ENCODE measurements at places on chromosomes 13 and 19.

- DNase-seq, result no peak
These were observed 46.4 kb downstream of the THSD1 start for GRCh38 chr13:52359534-52359933.

GRCh38 chr19:1884719-1885334 is 469 bp downstream of the ABHD17A start:
- DNase-seq, result no peak

- no peak for DNase-seq
These were observed at the start of gene PHLDB3 for GRCh38 chr19:43504426-43505185. Gene PHLDB3, minus strand, starts transcription at chr19:43504746. Its CDS starts 628 bp downstream, at chr19:43504118.

- no peak for DNase-seq
These were observed 2.1 kb upstream of the PCDH8 start for GRCh38 chr13:52850396-52851136.

GRCh38 chr13:32267836-32268439 is 47.2 kb downstream of the ZAR1L start:
- peak; percentile 20 for DNase-seq

DNA sequence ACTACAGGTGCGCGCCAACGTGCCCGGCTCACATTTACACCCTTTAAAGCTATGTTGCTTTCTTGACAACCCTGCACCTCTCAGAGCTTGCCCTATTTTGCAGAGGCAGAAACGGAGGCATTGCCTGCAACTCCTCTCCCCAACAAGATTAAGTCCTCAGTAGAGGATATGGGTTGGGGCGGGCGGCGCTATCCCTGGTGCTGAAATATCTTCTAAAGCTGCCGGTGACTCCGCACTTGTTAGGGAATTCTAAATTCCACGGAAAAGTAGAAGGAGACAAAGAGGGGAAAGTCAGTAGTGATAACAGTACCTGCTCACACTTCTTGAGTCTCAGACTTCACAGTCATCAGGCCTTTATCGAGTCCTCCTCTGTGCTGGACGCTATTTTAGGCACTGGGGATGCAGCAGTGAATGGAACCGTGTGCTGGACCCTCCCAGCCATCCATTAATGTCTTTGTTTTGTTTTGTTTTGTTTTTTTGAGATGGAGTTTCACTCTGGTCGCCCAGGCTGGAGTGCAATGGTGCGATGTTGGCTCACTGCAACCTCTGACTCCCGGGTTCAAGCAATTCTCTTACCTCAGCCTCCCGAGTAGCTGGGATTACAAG is 18.0 kb downstream of the SLC5A5 start:
- DNase-seq, result no peak

GRCh38 chr19:10295847-10296591 is 6.3 kb downstream of the ICAM5 start:
- DNase-seq, result no peak

- no peak for DNase-seq
These were observed 3.5 kb downstream of the KLF2 start for GRCh38 chr19:16327911-16328823.

DNA sequence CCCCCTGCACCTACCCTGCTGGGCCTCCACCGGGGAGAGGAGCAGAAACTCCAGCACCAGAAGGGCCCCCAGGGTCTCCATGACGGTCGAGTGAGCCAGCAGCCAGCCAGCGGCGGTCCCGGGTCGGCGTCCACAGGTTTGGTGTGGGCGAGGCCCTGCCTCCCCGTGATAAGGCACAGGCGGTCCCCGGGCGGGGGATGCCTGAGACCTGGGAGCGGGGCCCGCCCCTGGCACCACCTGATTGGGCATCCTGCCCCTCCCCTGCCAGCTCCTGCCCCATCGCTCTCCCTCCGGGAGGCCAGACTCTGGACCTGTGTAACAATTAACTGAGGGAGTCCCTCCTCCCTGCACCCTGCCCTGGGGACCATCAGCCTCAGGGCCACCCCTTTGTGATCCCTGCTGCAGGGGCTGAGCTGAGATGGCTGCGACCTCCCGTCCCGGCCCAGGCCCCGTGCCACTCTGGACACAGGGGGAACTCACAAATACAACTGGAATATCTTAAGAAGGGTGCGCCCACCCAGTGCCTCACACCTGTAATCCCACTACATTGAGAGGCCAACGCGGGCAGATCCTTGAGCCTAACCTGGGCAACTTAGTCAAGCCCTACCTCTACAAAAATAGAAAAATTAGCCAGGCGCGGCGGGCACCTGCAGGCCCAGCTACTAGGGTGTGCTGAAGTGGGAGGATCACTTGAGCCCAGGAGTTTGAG is at the start of gene SMIM24:
SMIM24 (minus strand) TSS at position 143 of the 709 bp plus-strand sequence; CDS start at position 81, 62 bp downstream.
- peak; percentile 34 for DNase-seq

DNA sequence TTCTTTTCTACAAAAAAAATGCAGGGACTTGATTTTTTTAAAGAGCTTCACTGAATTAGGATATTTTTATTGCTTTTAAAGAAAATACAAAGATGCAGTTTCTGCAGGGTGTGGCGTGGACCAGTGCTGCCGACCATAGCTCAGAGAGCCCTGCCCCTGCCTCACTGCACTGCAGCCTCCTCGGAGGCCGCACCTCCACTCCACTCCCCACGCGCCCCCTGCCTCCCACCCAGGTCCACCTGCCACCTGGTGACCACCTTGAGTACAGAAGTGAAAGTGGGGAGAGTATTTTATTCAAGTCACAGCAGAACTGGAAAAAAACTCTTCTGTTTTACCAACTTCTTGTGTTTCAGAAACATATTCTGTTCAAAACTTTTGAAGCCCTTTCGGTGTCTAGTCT is 7.9 kb upstream of the F7 start:
- DNase-seq, result no peak

- DNase-seq, result no peak
These were observed 520.2 kb downstream of the RFC3 start for GRCh38 chr13:34338102-34338501.

GRCh38 chr19:53977991-53978731 is 13.3 kb upstream of the CACNG6 start:
- peak; percentile 11 for DNase-seq

GRCh38 chr19:1507763-1508506 is 4.9 kb downstream of the ADAMTSL5 start:
- DNase-seq, result peak; percentile 85

DNA sequence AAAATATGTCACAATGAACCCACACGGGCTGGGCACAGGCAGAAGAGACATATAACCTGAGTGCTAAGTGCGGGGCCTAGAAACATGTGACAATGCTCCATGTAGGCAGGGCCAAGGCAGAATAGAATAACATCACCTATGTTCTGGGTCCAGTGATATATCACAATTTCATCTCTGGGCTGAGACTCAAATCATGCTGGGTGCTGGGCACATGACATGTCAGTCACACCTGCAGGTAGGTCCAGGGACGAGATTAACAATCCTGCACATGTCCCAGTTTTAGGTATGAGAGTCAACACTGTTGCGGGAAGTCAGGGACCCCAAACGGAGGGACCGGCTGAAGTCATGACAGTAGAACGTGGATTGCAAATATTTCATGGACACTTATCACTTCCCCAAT is 50.3 kb downstream of the ZNF99 start:
- DNase-seq, result no peak

- no peak for DNase-seq
These were observed 9.8 kb downstream of the DDX49 start for GRCh38 chr19:18929311-18929710.

DNA sequence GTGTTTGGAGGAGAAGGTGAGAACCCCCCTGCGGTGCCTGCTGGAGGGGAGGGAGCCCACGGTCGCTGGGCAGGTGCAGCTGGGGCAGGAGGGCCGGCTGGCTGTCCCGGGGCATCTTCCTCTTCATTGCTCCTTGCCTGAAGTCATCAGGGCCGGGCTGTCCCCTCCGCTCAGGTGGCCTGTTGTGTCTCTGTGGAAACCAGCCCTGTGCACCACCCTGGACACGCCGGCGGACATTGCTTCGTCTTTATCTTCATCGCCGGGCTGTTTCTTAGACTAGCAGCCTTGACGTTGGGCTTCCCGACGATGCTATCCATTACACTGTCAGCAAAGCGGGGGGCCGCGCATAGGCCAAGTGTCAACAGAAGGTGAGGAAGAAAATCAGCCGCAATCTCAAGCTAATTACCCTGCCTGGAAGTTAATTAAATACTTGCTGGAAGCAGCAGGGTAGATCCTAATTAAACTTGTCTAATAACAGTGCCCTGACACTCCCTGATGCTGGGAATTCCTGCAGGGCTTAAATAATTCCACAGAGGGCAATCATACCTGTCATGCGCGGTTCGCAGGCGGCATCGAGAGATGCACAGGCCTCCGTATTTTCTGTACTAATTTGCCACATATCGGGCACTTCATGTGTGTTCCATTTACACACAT is 111.4 kb upstream of the SOX1 start:
- DNase-seq, result no peak

DNA sequence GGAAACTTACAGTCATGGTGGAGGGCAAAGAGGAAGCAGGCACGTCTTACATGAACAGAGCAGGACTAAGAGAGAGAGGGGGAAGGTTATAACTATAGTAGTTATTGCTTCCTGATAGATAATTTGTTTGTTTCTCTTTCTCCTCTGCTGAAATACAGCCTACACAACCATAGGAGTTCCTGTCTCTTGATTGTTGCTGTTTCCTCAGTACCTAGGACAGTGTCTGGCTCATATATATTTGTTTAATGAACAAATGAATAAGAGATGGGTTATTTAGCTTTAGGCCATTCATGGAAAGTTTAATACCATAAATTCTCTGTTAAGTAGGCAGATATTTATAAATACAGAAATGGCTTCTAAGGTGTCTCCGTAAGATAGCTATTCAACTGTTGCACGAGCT is 95.2 kb downstream of the PCCA start:
- DNase-seq, result no peak

DNA sequence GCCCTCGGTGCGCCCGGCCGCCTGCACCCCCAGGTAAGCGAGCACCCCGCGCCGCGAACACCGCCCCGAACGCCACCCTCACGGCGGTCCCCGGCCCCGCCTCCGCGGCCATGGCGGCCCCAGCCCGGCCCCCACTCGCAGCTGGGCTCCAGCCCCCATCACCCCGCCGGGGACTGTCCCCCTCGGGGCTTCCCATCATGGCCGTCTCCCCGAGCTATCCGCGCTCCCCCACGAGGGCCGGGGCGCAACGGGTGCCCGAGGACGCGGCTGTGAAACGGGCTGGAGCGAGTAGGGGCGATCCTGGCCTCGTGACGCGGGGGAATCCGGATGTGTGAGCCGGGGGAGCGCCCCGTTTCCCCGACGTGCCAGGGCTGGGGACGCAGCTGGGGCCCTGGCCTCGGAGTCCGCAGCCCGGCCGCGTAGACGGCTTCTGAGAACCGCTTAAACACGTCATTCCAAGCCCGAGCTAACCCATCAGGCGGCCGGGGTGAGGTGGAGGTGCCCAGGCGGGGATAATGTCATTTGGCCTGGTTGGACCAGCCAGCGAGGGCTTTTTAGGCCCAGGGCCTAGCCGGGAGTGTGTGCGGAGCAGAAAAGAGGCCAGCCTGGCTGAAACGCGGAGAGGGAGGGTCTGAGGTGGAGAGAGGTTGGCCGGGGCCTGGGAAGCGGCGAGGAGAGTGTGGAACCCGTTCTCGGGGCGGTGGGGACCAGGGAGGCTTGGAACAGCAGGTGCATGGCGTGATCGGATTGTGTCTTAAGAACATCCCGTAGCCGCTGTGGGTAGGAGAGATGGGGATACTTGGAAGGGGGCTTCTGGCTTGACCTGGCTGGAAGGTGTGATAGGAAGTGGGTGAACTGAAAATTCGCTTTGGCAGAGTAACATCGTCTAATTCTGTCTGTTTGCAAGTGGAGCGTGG is 550 bp downstream of the CERS4 start:
- DNase-seq, result no peak

DNA sequence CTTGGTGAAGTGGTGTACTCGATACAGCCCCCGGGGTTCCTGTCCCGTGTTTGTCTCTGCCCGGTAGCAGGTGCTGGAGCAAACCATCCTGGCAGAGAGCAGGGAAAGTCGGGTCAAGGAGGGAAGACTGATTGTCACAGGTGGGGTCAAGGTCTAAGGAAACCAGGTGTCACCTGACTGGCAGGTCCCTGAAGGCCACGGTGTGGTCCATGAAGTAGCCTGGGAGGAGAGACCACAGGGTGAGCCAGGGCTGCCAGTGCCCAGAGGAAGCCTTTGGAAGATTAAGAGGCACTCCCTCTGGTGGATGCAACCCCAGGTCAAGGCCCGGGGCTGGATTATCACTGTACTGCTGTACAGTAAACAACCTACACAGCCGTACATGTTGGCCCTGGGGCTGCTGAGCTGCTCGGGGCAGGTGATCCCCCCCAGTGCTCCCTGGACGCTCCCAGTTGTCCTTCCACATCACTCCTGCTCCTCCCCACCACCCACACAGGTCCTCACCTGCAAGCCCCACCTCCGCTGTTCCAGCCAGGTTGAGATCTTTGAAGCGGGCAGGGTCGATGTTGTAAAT is 6.0 kb upstream of the CCER2 start:
- DNase-seq, result peak; percentile 31

DNA sequence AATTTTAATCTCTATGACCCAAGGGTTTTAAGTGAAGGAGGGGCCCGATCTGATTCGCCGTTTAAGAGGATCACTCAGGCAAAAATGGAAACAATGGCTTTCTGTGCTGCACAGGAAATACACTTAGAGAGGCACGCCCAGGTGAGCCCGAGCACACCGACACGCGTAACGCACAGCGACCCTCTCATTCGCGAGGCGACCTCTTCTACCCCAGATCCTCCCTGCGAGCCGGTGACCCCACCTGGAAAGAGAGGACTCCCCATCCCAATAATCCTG is 216 bp downstream of the SH2D3A start:
- DNase-seq, result no peak

- no peak for DNase-seq
These were observed 711.5 kb downstream of the PCDH17 start for GRCh38 chr13:58343076-58343475.

DNA sequence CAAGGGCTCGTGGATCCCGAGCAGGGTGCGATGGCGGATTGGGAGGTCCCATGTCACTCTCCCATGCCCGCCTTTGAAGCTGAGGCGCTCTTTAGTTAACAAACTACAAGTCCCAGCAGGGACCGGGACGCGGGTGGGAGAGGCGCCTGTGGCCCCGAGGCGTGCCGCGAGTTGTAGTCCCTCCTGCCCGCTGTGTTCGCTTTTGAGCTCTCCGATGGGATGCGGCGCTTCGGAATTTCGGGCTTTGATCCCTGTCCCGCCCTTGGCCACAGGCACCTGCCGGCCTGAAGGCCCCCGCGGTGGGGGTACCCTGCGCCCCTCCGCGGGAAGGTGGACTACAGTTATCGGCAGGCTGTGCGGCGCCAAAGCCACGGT is 11.0 kb downstream of the CYTH2 start:
- no peak for DNase-seq

GRCh38 chr13:93745884-93746283 is 519.3 kb downstream of the GPC6 start:
- no peak for DNase-seq

- no peak for DNase-seq
These were observed 23.0 kb upstream of the ATP1A3 start for GRCh38 chr19:42017040-42017439.

Measured in hematopoietic multipotent progenitor cell treated with erythropoietin and hydrocortisone succinate and interleukin-3 and kit ligand, for 17 days (in vitro differentiated cells).